ENCODE measurements at places on chromosomes 3 and 15.

DNA sequence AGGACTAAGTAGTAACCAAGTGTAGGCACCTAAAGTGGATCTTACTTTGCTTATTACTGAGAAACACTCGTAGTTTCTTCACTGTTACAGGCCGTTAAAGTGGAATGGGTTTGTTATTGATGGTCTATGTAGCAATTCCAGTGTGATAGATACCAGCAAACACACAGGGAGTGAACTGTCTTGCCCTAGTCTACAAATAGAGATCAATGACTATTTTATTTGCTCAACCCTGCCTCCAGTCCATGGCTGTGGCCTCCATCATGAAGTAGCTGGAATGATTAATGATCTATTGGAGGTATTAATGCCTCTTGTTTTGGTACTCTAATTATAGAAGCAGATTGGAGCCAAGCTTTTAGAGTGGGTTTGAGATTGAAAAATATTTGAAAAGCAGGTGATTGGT is 362.7 kb upstream of the AZI2 start:
- no peak for DNase-seq

DNA sequence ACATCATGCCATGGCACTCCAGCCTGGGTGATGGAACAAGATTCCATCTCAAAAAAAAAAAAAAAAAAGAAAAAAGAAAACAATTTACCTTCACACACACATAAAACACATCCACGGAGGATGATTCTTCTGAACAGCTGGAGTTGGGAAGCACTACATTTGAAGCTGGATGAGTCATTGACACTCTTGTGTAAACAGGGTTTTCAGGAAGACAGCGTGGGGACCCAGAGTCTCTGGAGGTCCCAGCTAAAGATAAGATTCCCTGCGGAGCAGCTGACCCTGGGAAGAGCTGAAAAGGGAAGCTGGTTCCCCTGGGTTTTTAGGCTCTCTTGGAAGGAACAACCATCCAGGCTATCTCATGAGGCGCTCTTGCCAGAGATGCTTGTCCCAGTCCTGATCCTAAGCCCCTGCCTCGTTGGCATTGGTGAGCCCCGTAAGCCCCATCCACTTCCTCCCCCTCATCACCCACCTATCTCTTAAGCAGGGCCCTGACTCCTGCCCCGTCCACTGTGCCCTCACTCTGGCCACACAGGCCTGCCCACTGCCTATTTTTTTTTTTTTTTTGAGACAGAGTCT is 32.0 kb upstream of the FURIN start:
- DNase-seq: peak; percentile 82

DNA sequence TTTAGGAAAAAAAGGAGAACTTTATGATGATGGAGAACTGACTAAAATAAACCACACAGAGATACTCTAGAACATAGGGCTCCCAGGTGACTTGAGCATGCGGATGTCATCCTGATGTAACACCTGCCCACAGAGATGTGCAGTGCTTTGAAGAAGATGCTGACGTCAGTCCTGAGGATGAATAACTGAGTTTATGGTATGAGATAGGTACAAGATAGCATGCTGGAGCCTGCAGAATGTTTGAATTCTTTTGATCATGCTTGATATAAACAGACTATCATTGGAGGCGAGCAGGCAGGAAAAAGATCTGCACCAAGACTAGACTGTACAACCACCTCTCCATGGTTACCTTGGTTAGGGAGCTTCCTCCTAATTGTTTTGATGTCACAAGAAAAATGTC is 12.4 kb downstream of the CCR4 start:
- no peak for DNase-seq

GRCh38 chr15:95459273-95459672 is 871.2 kb upstream of the NR2F2 start:
- DNase-seq: peak; percentile 49

- DNase-seq: no peak
These were observed 27.2 kb upstream of the SLC41A3 start for GRCh38 chr3:126111126-126111551.

DNA sequence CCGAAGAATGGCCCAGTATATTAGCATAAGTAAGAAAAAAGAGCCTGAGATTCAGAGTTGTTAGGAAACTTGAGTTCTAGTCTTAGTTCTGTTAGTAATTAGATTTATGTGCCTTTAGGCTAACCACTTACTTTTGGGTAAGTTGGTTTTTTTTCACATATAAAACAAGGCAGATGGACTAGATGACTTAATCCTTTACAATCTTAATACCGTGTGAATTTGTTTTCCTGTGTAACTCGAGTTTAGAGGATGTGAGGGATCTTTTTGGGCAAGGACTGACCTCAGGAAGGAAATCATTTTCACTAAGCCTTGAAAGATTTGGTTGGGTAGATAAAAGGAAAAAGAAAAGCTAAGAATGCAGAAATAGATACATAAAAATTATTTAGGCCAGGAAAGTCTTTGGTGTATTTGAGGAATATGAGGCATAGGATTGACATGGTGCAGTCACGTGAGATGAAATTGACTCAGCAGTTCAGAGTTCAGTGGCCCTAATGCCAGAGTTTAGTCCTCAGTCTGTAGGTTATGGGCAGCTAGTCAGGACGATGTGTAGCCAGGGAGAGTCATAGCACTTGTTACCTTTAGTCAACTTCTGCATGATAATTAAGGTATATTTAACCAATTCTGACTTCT is 34.6 kb downstream of the PAK2 start:
- DNase-seq: peak; percentile 34

- DNase-seq: peak; percentile 21
These were observed 769.4 kb upstream of the GOLIM4 start for GRCh38 chr3:168865022-168865551.

DNA sequence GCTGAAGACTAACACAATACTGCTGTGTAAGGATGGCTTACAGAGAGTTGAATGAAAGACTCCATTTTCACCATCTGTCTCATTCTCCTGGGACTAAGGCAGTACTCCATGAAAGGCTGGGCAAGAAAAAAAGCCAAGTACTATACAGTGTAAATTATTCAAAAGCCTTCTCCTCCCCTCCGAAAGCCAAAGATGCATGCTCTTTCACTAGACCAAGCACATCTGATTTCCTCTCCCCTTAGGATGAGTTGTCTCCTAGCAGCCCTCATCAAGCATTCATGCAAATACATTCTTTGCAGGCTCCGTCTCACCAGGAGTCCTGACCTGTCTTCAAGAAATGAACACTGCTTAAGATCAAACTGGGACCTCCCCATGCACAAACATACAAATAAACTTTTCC is 133.5 kb upstream of the THBS1 start:
- no peak for DNase-seq

- DNase-seq: peak; percentile 60
These were observed 216.9 kb downstream of the IGSF11 start for GRCh38 chr3:118817748-118818165.

DNA sequence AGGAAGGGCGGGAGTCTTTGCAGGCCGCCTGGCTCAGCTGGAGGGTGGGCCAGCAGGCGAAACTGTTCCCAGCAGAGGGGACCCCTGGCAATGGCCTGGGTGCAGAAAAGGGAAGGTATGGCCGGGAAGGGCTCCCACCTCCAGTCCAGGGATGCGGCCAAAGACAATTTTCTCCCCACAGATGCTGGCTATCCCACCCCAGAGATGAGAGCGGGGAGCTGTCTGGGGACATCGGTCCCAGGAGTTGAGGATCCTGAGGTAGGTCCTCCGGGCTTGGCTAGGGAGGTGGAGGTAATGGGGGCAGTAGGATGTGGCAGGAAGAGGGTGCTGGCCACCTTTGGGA is 1.7 kb downstream of the SEMA3G start:
- DNase-seq: no peak

GRCh38 chr3:187957582-187957981 is 196.4 kb upstream of the LPP start:
- no peak for DNase-seq

DNA sequence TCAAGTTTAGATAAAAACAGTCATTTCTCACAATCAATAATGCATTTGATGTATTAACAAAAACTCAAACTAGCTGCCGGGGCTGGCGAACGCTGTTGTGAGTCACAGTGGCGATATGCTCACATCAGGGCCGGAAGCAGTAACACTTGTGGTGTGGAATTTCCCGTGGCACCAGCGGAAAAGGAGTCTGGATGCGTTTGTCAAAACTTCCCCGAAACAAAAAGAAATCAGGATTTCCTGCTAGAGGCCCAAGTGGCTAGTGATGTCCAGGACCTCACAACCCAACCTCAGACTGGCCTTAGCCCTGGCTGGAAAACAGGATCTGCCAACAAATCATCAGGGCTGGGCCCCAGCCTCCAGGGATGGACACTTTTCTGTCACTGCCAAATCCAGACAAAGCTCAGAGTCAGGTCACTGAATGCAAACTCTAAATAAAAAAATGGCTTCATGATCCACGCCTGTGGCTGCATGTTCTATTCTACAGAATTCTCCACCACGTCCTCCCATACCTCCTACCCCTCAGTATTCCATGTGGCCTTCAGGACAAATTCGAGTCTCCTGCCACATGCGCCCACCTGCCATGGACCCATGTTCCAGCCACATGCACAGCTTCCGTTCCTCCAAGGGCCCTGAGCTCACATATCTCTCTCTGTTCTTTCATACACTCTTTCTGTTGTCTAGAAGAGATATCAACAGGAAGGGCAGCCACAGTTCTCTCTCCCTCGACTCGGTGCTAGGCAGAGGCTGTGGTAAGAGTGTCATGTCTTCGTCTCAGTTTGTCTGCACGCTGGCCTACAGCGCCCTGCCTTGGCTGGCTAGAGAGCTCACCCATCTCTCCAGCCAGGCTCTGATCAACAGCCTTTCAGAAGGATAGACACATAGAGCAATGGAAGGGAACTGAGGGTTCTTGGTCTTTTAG is 35.4 kb downstream of the EHD4 start:
- DNase-seq: no peak

DNA sequence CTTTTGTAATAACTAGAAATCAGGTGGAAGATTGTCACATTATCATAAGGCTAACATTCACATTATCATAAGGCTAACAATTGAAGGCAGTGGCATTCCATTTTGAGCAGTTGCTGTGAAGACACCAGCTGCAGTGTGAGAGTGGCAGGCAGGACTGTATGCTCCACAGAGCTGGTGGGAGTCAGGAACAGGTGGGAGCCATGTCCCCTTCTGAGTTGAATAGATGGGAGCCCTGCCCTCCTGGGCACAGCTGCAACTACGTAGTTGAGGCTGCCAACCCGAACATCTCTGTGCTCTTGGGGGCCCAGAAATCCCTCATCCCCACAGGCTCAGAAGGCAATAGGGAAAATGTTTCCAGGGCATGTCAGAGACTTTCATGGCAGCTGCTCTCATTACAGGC is 1627.6 kb downstream of the SI start:
- DNase-seq: no peak

All from fibroblast of skin of back (primary cell).